ENCODE measurements at places on chromosomes 12 and 14.
A peak's percentile ranks its signal among the peaks of the same experiment; 100 is the strongest.

- DNase-seq = no peak
Observed at GRCh38 chr12:123150744-123151456, at the start of gene PITPNM2. TSS of gene PITPNM2 (minus strand) at chr12:123151090. CDS start at chr12:123034590, 116,500 bp downstream.

- no peak for DNase-seq
Observed at GRCh38 chr14:100165831-100166440, 6.5 kb upstream of the DEGS2 start.

DNA sequence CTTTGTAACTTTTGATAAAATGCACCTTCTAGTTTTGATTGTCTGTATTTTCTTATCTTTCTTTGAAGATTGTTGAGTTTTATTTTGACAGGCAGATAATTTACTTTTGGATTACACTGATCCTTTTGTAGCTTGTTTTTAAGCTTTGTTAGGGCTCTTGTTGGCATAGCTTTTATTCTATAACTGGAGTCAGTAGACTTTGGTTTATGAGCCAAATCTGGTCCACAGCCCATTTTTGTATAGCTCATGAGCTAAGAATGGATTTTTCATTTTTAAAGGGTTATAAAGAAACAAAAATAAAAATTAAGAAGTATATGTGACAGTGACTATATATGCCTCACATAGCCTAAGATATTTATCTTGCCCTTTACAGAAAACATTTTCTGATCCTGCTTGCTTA, 142.3 kb downstream of the FUT8 start:
- DNase-seq = no peak

- no peak for DNase-seq
Observed at GRCh38 chr12:94458877-94459727, 565 bp downstream of the CEP83 start.

DNA sequence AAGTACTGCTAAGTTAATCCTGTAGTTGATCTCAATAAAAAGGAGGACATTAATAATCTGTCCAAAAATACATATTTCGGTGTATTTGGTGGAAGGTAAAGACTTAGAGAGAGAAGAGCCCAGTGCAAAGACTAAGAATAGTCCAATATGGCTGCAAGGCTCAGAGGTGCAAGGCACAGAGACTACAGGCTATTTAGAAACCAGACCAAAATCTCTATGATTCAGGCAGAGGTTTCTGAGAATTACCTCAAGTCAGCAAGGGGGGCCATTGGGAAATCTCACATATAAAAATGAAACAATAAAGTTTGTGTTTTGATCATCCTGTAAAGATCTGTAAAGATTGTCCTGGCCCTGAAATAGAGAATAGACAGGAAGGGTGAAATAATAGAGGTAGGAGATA, 1173.0 kb downstream of the VRK1 start:
- DNase-seq = no peak

DNA sequence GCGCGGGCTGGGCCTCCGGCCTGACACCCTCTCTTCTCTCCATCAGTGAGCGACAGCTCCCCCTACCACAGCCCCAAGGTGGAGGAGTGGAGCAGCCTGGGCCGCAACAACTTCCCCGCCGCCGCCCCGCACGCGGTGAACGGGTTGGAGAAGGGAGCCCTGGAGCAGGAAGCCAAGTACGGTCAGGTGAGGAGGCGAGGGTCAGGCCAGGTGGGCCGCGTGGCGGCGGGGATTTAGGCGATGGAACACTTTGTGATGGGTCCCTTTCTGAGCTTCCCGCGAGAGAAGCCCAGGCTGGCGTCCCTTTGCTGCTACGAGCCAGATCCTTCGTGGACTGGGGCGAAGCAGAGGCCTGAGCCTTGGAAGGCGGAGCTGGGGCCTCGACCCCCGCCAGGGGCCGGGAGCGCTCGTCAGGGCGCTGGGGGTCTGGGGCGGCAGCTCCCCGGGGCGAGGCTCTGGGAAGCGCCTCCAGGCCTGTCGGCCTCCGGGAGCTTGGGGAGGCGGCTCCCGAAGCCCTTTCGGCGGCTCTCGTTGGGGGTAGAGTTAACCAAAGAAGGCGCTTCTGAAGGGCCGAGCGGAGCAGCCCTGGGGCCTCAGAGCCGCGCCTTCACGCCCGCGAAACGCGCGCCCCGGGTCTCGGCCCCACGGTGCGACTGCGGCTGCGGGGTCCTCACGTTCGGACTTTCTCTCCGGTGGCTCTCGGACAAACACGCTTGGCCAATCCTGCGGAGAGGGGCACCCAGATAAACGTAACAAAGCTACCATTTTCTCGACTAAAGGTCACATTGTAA, 5.0 kb downstream of the PAX9 start:
- DNase-seq = no peak

GRCh38 chr14:68181519-68182326, 362.1 kb downstream of the RAD51B start:
- no peak for DNase-seq

DNA sequence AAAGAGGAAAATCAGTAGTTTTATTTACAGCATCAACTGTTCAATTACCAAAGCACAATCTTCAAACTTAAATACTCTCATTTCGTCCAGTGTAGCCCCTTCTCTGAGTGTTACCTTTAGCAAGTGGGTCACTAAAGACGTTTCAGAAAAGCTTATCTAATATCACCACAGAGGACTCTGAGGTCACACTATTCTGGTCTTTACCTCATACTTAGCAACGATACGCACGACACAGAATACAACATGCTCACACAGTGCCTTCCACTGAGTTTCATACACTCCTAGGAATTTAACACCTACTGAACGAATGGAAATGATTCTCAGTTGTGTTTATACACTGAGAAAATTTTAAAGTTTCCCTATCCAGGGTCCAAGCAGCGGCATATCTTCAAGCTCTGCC, 2.0 kb downstream of the SYT10 start:
- DNase-seq = no peak

GRCh38 chr12:52865090-52865944, 16.5 kb upstream of the KRT78 start:
- peak; percentile 53 for DNase-seq

- no peak for DNase-seq
Observed at GRCh38 chr12:131089531-131090273, 136.0 kb downstream of the ADGRD1 start.

DNA sequence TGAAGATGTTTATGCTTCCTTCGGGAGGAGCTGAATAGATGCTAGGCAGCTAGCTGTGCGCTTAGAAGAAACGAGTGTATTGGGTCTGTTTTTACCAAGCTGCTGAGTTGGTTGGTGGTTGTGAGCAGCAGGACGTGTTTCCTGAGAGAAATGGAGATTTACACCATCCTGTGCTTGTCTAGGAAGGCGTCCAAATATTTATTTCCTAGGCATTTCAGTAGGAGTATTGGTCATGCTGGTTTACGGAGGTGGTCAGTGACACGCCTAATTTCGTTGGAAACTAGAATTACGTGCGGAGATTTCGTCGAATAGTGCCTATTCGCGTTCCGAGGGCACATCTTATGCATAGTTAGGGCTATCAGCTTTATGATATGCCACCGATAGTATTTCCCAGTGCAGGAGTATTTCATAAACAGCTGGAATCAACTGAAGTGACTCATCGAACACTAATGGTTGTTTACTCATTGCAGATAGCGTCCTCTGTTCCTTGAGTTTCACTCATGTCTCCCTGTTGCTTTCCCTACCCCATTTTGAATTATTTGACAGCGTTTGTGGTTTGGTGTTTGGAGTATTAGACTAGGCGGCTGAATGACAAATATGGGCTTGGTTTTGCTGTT, 780 bp downstream of the TBC1D15 start:
- no peak for DNase-seq

DNA sequence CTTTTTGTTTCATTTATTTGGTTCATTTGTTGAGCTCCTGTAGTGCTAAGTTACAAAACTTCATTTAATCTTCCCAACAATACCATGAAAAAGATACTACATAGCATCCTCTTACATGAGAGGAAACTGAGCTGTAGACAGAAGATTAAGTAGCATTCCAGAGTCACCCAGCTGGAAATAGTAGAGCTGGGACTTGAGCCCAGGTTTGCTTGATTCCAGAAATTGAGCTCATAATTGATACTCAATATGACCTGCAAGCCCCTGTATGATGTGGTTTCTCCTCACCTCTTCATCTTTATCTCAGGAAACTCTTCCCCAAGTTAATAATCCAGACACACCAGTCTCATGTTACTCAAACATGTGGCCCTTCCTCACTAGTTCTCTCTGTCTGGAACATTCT, 87.0 kb upstream of the DAAM1 start:
- DNase-seq = no peak

- no peak for DNase-seq
Observed at GRCh38 chr14:32814721-32815120, 124.0 kb upstream of the NPAS3 start.

DNA sequence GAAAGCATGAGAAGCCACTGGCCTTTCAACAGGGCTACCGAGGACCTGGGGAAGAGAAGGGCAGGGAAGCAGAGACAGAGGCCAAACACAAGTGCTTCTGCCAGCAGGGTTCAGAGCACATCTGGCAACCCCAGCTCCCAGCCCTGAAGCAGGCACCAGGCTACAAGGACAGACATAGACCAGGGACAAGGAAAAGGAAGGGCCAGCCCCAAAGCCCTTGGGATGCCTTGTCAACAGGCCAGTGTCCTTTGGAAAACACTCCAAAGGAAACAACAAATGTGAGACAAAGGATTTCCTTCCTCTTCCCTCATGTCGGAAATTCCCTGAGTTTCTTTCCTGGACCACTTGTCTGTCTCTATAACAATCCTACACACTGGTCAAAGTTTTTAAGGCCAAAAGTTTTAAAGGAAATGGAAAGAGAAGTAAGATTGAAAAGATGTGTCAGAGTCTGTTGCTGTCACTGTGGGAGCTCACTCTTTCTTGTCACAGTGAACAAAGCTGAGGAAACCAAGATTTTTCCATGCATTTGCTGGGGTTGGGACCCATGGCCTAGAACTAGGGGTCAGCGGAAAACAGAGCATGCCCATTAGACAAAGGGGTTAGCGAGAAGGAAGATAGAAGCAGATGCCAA, 59.4 kb downstream of the TTC9 start:
- no peak for DNase-seq

GRCh38 chr12:63420206-63420644, 248.1 kb downstream of the DPY19L2 start:
- peak; percentile 68 for DNase-seq

DNA sequence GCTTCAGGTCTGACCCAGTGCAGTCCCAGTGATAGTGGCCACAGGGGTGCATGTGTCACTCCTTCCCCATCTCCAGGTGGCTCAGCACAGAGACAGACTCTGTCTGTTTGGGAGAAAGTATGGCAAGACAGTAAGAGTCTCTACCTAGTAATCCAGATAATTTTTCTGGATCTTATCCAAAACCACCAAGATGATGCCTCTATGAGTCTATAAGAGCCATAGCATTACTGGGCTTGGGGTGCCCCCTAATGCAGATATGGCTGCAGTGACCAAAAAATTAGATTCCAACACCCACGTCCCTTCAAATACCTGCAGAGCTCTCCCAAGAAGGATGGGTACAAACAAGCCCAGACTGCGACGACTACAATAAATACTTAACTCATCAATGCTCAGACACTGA, 123.8 kb downstream of the GRIP1 start:
- DNase-seq = no peak

GRCh38 chr14:55355922-55356321, 55.7 kb downstream of the ATG14 start:
- DNase-seq = no peak

GRCh38 chr14:98957211-98958047, 314.6 kb downstream of the BCL11B start:
- no peak for DNase-seq

- no peak for DNase-seq
Observed at GRCh38 chr12:88325816-88326189, 183.7 kb downstream of the TMTC3 start.

DNA sequence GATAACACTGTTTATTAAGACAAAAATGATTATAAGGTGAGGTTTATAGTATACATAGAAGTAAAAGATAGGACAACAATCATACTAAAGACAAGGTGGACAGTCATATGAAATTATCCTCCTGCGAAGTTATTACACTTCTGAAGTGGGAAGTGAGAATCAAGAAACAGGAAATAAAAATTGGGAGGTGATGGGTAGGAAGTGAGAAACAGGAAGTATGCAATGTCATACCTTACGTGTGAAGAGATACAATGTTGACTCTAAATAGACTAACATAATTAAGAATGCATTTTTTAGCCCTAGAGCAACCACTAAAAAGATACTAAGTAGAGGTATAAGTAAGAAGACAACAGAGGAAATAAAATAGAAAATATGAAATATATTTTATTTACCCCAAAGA, 43.7 kb downstream of the GRIN2B start:
- no peak for DNase-seq

DNA sequence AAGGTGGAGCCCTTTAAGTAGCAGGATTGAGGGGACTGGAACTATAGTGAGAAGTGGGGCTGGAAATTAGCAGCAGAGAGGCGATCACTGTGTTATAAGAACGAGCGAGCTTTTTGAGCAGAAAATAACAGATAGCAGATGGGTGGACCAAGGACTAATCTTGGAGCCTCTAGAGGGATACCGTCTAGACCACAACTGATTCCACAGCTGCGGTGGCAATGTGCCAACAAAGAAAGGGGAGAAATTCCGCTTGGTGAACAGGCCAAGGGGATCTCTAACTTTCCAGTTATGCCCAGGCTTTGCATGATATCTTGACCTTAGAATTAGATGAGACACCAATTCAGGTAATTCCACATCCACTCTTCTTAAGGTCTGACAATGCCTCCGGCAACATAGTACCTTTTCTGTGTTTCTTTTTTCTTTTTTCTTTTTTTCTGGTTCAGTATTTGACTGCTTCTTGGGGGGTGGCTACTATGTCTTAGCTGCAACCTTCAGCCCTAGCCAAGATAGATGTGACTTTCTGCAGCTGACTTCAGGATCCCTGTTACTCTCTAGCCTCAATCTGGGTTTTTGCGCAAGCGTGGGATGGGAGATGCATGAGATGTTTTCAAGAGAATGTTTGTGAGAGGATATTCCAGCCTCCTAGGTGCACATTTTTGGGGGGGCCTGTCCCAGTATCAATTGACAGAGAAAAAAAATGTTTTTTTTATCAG, 143.4 kb upstream of the CPSF6 start:
- no peak for DNase-seq

DNA sequence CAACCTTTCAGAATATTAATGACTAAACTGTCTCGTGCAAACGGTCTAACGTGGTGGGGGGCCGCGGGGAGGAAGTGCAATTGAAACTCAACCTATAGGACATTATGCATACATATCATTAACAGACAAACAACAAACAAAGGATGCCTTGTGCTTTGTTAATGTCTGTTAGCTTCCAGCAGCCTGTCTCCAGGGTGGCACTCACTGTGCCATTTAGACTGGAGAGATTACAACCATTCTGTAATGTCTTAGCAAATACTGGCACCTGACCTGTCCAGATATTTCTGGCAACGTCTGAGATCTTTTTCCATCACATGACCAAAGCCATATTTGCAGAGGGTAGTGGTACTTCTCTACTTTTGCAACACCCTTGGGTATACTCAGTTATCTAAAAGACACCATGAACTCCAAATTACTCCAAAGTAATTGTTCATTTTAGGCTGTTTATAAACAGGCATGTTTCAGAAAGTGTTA, 11.6 kb downstream of the BHLHE41 start:
- no peak for DNase-seq

DNA sequence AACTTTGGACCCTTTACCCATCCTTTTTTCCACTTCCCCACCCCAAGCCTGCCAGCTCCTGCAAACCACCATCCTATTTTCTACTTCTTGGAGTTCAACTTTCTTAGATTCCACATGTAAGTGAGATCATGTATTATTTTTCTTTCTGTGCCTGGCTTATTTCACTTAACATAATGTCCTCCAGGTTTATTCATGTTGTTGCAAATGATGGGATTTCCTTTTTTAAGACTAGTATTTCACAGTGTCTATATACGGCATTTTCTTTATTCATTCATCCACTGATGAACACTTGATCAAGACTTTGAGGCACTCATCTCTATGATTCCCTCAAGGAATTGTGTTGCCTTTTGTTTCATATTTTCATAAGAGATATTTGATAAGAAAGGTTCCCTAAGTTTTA, 5.6 kb upstream of the PRPF39 start:
- DNase-seq = no peak

All from NCI-H187 treated with DMSO at 0.1 percent for 48 hours (cell line).